Keratinocyte (primary cell): ENCODE measurements at places on chromosomes 3 and 15. TPM values are rescaled to one million over a fixed set of nuclear protein-coding genes. Genes with fewer than 3 reads are reported as not detected.

The COL6A6 gene
- not detected in 3 replicates for polyA plus RNA-seq

The SYNPR gene
- polyA plus RNA-seq, result not detected in 3 replicates

The GPR62 gene
- polyA plus RNA-seq, result not detected in 3 replicates

The EIF4G1 gene
- 217 to 467 TPM (median 225 TPM) in 3 replicates for polyA plus RNA-seq

The GOLGA6L4 gene
- polyA plus RNA-seq, result 0.44 to 1.6 TPM (median 0.86 TPM) in 3 replicates

The LRRC31 gene
- polyA plus RNA-seq, result not detected in 3 replicates

The TM4SF18 gene
- not detected in 3 replicates for polyA plus RNA-seq

The BNC1 gene
- polyA plus RNA-seq, result 109 to 182 TPM (median 137 TPM) in 3 replicates

The IQCF5 gene
- polyA plus RNA-seq, result not detected in 3 replicates

The FRMD4B gene
- polyA plus RNA-seq, result 34.7 to 48.3 TPM (median 48.0 TPM) in 3 replicates

The LIPC gene
- not detected in 3 replicates for polyA plus RNA-seq

The LRRC2 gene
- polyA plus RNA-seq, result 0.17 to 0.58 TPM (median 0.51 TPM) in 3 replicates

The LDHAL6B gene
- polyA plus RNA-seq, result not detected in 3 replicates

The RYK gene
- polyA plus RNA-seq, result 55.6 to 82.1 TPM (median 73.7 TPM) in 3 replicates

The PAK6 gene
- 9.6 to 19.2 TPM (median 11.5 TPM) in 3 replicates for polyA plus RNA-seq

The GOLGA6A gene
- polyA plus RNA-seq, result not detected in 3 replicates

The SPATA12 gene
- polyA plus RNA-seq, result 0.08 to 0.09 TPM (median 0.08 TPM) in 3 replicates

The CFAP161 gene
- polyA plus RNA-seq, result not detected in 3 replicates

The CFAP100 gene
- not detected in 3 replicates for polyA plus RNA-seq

The SLC9C1 gene
- polyA plus RNA-seq, result not detected in 3 replicates

The ASB14 gene
- not detected in 3 replicates for polyA plus RNA-seq

The SMCO1 gene
- polyA plus RNA-seq, result not detected in 3 replicates

The XCR1 gene
- 0.01 to 0.26 TPM (median 0.02 TPM) in 3 replicates for polyA plus RNA-seq

The ENTPD3 gene
- 11.5 to 20.5 TPM (median 12.9 TPM) in 3 replicates for polyA plus RNA-seq

The CLRN1 gene
- polyA plus RNA-seq, result not detected in 3 replicates

The SV2B gene
- 0.01 to 0.04 TPM in 2 of 3 replicates, not detected in the other for polyA plus RNA-seq

The TMEM212 gene
- polyA plus RNA-seq, result 0.12 TPM in 1 of 3 replicates, not detected in the others

The FBXL2 gene
- 21.4 to 31.3 TPM (median 25.9 TPM) in 3 replicates for polyA plus RNA-seq

The STRIT1 gene
- not detected in 3 replicates for polyA plus RNA-seq

The NR1I2 gene
- not detected in 3 replicates for polyA plus RNA-seq

The LACTB gene
- polyA plus RNA-seq, result 17.4 to 27.4 TPM (median 19.1 TPM) in 3 replicates

The TTLL13 gene
- 0.05 to 0.09 TPM (median 0.07 TPM) in 3 replicates for polyA plus RNA-seq

The ZCWPW2 gene
- 0.24 to 0.58 TPM (median 0.40 TPM) in 3 replicates for polyA plus RNA-seq

The ACAN gene
- not detected in 3 replicates for polyA plus RNA-seq

The LMOD3 gene
- polyA plus RNA-seq, result not detected in 3 replicates

The DOCK3 gene
- 0.10 to 0.28 TPM (median 0.11 TPM) in 3 replicates for polyA plus RNA-seq

The GRIP2 gene
- polyA plus RNA-seq, result 0.01 to 0.09 TPM (median 0.01 TPM) in 3 replicates

The ANKUB1 gene
- 0.45 to 0.77 TPM (median 0.66 TPM) in 3 replicates for polyA plus RNA-seq

The CACNA2D2 gene
- 0.02 to 0.04 TPM (median 0.04 TPM) in 3 replicates for polyA plus RNA-seq

The PATL2 gene
- 0.15 to 1.0 TPM (median 0.46 TPM) in 3 replicates for polyA plus RNA-seq

The TGM4 gene
- polyA plus RNA-seq, result 1.3 to 2.2 TPM (median 1.3 TPM) in 3 replicates

The SLC2A2 gene
- polyA plus RNA-seq, result not detected in 3 replicates

The LRRC15 gene
- polyA plus RNA-seq, result not detected in 3 replicates

The CKMT1A gene
- 47.4 to 70.1 TPM (median 60.0 TPM) in 3 replicates for polyA plus RNA-seq

The APEH gene
- 106 to 161 TPM (median 160 TPM) in 3 replicates for polyA plus RNA-seq

The SCAMP5 gene
- 1.9 to 3.0 TPM (median 2.9 TPM) in 3 replicates for polyA plus RNA-seq

The SIDT1 gene
- polyA plus RNA-seq, result 0.08 to 0.12 TPM (median 0.09 TPM) in 3 replicates

The MGLL gene
- 13.4 to 34.2 TPM (median 17.8 TPM) in 3 replicates for polyA plus RNA-seq

The KNL1 gene
- polyA plus RNA-seq, result 1.2 to 6.9 TPM (median 4.7 TPM) in 3 replicates

The SPTBN5 gene
- 0.61 to 1.1 TPM (median 0.66 TPM) in 3 replicates for polyA plus RNA-seq

The SLC22A13 gene
- 0.09 to 0.54 TPM (median 0.25 TPM) in 3 replicates for polyA plus RNA-seq

The UPK1B gene
- polyA plus RNA-seq, result 23.7 to 82.5 TPM (median 54.6 TPM) in 3 replicates

The UCN2 gene
- 5.7 to 10.0 TPM (median 6.3 TPM) in 3 replicates for polyA plus RNA-seq

The FAM107A gene
- not detected in 3 replicates for polyA plus RNA-seq

The UNC13C gene
- 0.04 TPM in 1 of 3 replicates, not detected in the others for polyA plus RNA-seq

The TICRR gene
- polyA plus RNA-seq, result 0.82 to 4.0 TPM (median 2.9 TPM) in 3 replicates

The NAALADL2 gene
- polyA plus RNA-seq, result 0.63 to 0.87 TPM (median 0.75 TPM) in 3 replicates
